Daoy (cell line): ENCODE measurements at places on chromosomes 4 and X.

- no peak for DNase-seq
Observed at GRCh38 chr4:146308951-146309350, 94.6 kb downstream of the REELD1 start.

- peak; percentile 91 for DNase-seq
Observed at GRCh38 chrX:49184294-49185281, 1.6 kb downstream of the PRICKLE3 start.

GRCh38 chr4:143539670-143540023 lies 26.1 kb downstream of the SMARCA5 start:
- DNase-seq: no peak

DNA sequence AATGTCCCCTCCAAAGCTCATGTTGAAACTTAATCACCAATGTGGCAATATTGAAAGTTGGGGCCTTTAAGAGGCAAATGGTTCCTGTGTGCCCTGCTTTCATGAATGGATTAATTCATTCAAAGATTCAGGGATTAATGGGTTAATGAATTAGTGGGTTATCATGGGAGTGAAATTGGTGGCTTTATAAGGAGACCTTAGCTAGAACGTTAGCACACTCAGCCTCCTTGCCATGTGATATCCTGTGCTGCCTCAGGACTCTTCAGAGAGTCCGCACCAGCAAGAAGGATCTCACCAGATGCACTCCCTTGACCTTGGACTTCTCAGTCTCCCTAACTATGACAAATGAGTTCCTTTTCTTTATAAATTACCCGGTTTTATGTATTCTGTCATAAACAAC lies 2.6 kb upstream of the WDR19 start:
- no peak for DNase-seq

DNA sequence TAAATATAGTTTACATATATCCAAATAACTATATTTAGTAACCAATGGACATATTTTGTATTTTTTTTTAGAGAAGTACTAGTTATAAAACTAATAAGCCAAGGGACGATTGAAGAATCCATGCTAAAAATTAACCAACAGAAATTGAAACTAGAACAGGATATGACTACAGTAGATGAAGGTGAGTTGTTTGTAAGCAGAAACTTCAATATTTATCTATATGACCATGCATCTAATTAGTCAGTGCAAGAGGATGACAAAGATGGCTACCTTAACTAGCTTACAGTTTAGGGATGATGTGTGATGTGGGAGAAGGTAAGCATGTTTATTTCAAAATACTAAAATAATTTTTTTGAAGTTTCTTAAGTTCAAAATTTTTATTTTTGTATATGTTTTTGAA lies 57.7 kb downstream of the HPGDS start:
- no peak for DNase-seq
